ENCODE measurements at places on chromosomes 5 and 9.

DNA sequence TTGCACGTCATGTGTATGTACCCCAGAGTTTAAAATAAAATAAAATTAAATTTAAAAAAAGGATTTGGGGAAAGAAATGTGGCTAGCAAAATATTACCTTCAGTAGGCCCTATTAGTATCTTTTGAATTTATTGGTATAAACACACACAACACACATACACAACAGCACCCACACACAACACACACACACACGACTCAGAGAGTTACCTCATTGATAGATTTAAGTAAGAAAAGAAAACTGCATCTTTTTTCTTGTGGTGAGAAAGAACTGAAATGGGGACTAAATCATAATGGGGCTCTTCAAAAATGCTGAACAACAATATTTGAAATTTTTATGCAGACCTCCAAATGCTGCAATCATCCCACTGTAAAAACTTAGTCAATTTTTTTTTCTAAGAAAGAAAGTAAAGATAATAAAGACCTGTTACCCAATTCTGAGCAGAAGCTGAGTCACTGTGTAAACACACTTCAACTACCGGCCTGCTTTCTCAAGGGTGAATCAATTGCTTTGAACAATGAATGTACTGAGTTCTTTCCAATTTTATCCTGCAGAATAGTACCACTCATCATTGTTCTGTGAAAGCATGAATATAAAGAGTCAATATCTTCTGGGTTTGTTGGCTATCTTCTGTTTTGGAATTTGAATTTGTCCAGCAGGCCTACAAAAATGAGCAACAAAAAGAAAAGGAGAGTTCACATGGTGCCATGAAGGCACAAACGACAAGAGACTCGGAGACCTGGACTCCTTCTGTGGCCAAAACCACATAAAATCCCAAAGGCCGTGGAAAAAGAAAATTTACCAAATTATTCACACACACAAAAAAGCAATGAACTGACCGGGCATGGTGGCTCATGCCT lies 57.9 kb upstream of the CCNG1 start:
- DNase-seq = no peak

DNA sequence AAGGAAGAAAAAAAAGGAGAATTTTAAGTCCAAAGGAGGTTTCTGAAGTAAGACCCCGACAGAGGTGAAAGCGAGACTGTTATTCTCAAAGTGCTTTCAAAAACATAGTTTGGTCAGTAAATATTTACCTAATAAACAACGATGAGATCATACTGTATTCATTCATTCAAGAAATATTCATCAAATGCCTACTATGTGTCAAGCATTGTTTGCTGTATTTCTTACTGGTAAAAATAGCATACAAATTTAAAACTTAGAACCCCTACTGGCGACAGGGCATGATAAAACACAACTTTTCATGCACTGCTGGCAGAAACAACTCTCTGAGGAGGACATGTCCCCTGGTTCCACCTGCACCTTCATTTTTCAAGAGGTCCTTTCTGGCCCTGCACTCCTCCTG lies 190.7 kb downstream of the CDK5RAP2 start:
- DNase-seq = no peak

GRCh38 chr5:57414857-57415256 lies 67.8 kb downstream of the ACTBL2 start:
- DNase-seq = no peak

DNA sequence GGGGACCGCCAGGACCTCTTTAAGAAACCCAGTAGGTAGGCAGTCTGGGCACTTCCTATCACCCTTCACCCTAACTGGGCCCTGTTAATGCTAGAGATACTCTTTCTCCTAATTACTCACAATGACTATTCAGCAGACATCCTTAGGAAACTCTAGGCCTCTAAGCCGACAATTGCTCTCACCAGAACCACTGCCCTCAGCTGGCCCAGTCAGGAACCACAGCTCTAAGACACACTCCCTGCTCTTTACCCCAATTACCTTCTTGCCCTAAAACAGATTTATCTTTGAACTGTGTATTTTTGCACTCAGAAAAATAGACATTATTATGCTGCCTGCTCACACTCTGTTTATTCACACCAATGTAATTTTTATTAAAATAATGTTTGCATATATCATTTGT lies 432.6 kb upstream of the SLC30A5 start:
- no peak for DNase-seq

DNA sequence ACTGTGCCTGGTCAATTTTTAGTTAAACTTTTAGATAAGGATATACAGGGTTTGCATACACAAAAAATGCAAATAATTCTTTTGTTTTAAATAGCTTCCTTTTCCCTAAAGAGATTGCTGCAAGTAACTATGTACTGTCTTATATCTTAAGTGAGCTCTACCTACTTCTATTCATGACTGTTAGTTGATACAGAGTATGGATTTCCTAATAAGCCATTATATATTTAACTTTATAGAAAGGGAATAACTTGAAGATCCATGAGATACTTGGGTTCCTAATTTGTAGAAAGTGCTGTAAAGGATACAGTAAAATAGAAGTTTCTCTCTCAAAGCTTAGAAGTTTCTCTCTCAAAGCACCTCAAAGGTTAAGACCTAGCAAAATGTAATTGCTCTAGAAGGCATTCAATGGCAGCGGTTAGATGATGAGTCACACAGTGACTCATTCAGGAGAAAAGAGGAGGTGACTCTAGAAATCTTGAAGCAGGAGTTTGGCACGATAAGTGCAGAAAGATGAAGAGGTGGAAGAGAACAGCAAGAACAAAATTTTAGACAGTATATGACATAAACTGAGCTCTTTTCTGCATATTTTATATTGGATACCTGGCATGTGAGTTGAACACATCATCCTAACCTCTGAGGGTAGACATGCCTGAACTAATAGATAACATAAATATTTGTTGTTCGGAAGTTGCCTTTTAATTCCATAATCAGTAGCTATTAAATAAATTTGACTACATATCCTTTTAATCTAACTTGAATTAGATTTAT lies 5.5 kb upstream of the DNAJC21 start:
- no peak for DNase-seq

DNA sequence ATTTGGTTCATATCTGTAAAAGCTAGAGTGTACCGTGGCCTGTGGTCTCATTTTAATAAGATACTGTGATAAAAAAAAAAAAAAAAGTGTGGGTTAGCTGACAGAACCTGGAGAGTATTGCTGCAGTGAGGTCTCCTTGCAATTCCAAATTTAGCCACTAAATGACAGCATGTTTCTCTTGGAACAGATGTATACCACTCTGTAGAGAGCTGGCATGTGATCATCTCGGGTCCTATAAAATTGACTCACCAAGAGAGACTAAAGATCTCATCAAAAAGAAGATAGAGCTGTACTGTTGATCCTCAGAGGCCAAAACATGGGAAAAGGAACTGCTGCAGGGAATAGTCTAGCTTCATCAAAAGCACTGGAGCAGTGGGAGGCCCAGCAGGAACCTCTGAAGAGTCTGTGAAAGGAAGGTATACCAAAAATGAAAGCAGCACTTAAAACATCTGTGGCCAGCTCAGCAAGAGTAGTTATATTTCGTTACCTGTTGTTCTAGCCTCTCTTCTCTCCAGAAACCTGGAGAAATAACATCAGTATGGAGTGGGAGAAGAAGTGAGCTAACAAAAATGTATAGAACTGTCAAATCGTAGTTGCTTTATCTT lies 826.8 kb downstream of the EFNA5 start:
- DNase-seq = no peak

DNA sequence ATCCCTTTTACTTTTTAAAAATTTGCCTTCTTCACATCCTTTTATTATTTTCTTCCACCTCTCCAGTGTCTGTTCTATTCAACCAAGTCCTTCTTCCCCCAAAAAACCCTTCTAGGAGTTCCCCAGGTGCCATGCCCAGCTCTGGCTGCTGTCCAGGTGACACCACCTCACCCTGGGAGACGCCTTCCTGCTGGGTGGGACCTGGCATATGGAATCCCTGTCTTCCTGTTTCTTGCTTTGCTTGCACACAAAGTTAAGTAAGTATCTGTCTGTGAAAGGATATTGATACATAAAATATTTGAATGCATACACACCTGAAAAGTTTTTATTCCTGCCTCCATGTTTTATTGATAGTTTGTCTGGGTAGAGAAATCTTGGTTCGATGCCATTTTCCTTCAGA lies 23.1 kb upstream of the MED10 start:
- no peak for DNase-seq

DNA sequence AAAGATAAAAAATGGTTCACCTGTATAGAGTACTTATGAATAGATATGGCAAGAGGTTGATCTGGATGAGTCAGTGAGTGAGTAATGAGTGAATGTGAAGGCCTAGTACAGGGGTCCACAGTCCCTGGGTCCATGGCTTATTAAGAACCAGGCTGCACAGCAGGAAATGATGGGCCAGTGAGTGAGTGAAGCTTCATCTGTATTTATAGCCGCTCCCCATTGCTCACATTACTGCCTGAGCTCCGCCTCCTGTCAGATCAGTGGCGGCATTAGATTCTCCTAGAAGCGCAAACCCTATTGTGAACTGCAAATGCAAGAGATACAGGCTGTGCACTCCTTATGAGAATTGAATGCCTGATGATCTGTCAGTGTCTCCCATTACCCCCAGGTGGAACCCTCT lies 307.7 kb upstream of the ZNF608 start:
- no peak for DNase-seq

DNA sequence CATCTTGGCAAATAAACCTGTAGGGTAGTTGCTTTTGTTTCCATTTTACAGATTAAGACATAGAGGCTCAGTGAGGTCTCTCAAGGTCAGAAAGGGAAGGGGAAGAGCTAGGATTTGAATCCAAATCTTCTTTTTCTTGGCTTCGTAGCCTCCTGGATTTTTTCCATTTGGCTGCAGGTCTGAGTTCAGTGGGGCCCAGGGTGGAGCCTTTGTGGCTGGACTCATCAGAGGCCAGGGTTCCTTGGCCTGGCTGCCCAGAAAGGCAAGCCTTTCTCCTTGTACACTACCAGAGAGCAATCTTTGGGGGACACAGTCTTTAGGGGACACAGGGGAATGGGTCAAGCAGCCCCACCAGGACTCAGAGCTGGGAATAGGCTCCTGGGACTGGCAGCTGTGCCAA lies 10.5 kb upstream of the TRAF1 start:
- DNase-seq = no peak

DNA sequence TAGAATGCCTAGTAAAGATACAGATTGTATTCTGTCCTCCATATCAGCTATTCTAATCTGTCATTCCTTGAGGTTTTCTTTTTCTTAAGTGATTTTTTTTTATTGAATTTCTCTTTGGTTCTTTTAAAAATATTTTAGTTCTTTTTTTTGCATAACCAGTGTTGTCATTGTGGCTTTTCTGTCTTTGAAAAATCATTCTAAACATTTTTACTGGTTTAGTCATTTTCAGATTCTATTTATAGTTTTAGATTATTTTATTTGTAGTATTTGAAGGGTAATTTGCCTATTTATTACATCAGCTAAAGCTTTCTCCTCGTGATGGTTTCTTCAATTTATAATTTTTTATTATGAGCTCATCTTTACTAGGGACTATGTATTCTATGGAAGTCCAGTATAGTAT lies 78.1 kb downstream of the NDUFAF2 start:
- DNase-seq = no peak

GRCh38 chr5:94832685-94833084 lies 214.2 kb downstream of the SLF1 start:
- DNase-seq = no peak

DNA sequence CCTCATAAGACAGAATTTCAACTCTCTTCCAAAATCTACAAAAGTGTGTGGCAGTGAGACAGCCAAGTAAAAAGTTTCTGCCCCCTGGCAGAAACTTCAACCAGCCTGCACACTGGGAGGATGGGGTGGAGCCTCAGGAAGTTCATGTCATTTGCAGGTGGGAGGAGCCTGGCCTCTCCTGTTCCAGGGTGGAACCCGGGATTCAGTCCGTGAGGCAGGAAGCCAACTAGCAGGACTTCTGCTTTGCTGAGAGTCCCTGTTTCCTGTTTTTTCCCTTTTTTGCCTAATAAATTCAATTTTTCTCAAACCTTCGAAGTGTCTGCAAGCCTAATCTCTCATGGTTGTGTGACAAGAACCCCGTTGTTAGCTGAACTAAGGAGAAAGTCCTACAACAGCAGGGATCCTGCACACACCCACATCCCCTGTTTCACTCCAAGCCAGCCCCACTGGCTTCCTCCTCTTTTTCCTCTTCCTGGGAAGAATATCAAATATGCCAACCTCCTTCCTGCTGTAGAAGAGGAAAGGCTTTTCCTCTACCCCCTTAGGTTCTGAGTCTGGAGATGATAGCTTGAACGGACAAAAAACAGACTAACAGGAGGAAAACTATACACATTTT lies 69.3 kb downstream of the ALDH7A1 start:
- DNase-seq = no peak

- DNase-seq = no peak
Measured at GRCh38 chr5:124748687-124749594, 2.5 kb upstream of the ZNF608 start.

DNA sequence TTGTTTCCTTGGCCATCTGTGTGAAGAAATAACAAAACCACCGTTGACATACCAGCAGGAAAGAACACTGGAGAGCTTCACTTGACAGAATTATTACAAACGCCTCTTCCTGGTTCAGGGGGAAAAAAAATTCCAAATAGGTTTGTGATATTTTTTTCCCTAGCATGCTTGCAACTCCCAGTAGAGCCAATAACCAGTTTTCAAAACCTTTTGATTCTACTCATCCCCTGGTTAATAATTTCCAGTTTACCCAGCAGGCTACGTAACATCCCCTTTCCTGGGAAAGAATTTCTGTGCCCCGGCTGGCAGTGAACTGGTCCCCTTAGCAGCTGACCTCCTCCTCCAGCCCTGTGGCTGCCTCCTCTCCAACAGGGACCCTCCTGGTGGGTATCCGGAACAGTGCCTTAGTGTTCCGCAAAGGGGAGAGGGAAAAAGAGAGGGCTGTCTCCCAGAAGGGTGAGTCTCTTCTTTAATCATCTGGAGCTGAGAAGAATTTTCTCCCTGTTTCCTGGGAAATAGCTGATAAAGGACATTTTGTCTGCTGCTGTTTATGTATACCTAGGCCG lies 72.8 kb upstream of the BOD1 start:
- DNase-seq = no peak

DNA sequence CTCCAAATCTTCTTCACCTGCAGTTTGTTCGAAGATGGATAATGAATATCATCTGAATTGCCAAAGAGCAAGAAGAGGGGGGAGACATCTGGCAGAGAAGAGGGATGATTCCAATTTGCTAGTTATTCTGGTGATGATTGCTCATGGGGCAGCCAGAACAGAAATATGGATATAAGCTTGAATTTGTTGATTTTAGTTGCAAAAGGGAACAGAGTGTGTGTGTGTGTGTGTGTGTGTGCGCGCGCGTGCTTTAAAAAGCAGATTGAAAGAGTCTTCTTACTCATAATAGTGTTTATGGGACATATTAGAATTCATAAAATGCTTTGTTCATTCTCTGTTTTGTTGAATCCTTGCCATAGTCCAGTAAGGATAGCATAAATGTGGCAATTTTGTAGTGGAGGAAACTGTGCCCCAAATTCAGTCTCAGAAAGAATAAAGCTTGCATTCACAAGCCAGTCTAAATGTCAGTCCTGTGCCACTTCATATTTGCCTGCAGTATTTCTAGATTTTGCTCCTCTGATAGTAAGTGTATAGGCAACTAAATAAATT lies 436.3 kb upstream of the KLF4 start:
- no peak for DNase-seq

Data from activated CD4-positive, alpha-beta T cell treated with anti-CD3 and anti-CD28 coated beads, Interleukin-2, amount 50 U/mL, for 24 hours (primary cell).